Aorta (tissue), 5 donors: ENCODE measurements at places on chromosomes 2 and 18. TPM values are rescaled to one million over a fixed set of nuclear protein-coding genes. Genes with fewer than 3 reads are reported as not detected.

- no peak for DNase-seq
Measured at GRCh38 chr2:71001592-71001927, 6.9 kb upstream of the TEX261 start.

- DNase-seq, result no peak
Measured at GRCh38 chr2:42834161-42834560, 41.8 kb upstream of the HAAO start.

- DNase-seq, result no peak
Measured at GRCh38 chr2:168470320-168471162, 14.5 kb downstream of the CERS6 start.

DNA sequence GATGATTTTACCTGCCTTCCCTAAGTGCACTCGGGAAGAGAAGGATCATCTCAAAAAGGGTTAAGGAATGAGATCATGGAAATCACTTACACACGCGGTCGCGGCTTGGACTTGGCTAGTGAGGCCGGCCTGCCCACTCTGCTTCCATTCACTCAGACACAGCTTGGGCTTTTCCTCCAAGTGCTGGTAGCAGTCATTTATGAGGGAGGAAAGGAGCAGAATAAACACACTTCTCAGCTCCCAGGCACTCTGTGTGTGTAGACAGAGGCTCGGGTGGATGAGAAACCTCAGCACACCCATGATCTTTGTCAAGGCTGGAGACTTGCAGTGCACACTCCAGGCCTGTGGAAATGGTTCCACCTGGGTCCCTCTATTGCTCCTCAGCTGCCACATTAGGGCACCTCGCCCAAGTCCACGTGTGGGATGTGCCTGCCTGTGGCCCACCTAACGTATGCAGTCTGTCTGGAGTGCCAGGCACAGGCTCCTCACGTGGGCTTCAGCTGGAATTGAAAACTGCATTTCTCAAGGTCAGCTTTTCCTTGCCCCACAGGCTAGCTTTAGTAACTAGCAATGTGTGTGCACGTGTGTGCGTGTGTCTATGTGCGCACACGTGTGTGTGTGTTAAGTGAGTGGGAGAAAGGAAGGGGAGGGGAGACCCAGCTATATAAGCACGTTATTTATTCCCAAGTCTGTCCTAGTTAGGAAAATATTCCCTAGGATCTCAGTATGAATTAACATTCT is 288.4 kb downstream of the SOX11 start:
- DNase-seq, result no peak

GRCh38 chr2:160227293-160227915 is 27.3 kb upstream of the ITGB6 start:
- no peak for DNase-seq

DNA sequence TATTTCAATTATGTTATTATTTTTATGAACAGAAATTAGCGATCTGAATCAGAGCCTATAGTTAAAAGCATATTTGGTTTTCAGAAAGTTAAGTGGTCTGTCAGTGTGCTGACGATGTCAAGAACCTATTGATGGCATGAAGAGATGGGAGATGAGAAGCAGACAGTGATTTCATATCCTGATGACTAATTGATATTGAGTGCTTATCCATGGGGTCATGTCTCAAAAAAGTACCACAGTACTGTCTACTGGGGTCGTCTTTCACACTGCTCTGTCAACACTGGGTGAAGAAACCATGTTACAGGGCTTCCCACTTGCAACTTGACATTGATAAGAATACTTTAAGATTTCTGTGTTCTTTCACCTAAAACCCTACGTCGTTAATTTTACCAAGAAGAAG is 297.1 kb downstream of the AFF3 start:
- no peak for DNase-seq

- DNase-seq, result peak; percentile 66
Measured at GRCh38 chr2:45191976-45192375, 182.7 kb upstream of the SIX2 start.

- no peak for DNase-seq
Measured at GRCh38 chr2:25155401-25155800, 13.0 kb downstream of the POMC start.

Gene SCN9A
- 2.9 TPM for total RNA-seq

Gene TMEM127
- 53.8 TPM for total RNA-seq
